ENCODE measurements at places on chromosomes 11 and 22.

GRCh38 chr22:30373331-30374325 lies 13.6 kb downstream of the RNF215 start:
- no peak for DNase-seq

DNA sequence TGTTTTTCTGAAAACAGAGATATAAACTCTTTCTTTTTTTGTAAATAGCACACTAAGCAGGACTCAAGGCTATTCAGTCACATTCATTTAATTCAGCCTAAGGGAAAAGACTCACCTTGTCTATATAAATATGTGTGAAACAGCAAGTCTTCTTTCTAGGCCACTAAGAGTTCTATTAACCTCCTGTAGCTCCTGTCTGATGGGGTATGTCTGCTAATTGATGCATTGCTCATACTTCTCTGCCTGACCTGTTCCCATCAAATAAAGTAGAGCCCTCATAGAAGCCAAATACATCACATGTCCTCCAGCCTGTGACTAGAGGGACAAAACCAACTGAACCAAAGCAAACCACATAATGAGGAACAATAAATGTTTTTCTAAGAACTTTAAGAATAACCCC lies 68.2 kb downstream of the MSANTD4 start:
- DNase-seq, result no peak

DNA sequence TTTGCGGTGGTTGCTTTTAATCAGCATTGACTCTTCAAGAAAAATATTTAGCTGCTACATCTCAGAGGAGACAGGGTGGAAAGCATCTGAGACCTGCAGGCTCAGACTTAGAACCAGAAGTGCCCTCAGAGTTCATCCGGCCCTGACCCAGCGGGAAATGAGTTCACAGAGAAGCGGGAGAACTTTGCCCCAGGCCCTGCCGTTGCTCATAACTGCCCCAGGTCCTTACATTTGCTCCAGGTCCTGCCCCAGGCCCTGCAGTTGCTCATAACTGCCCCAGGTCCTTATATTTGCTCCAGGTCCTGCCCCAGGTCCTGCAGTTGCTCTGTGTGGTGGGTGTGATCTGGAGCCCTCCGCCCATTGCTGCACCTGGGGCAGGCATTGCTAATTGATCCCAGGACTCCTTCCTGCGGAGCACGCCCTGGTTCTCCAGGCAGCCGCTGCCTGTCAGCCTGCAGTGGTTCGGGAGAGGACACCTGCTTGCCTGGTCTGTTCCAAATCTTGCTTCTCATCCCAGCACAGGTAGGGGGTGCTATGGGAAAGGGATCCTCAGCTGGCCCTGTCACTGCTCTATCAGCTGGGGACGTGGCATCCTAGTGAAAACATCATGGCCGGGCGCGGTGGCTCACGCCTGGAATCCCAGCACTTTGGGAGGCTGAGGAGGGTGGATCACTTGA lies 58.1 kb upstream of the PPP6R3 start:
- no peak for DNase-seq

GRCh38 chr22:47563406-47564157 lies 801.1 kb downstream of the TBC1D22A start:
- peak; percentile 28 for DNase-seq

- DNase-seq, result no peak
Measured at GRCh38 chr11:47398011-47398410, 10.4 kb upstream of the SLC39A13 start.

- peak; percentile 83 for DNase-seq
Measured at GRCh38 chr11:122981388-122982264, at the start of gene BSX. Gene BSX (minus strand): TSS chr11:122981834. CDS start chr11:122981671, 163 bp downstream.

GRCh38 chr11:115659061-115659963 lies 155.1 kb upstream of the CADM1 start:
- no peak for DNase-seq

- no peak for DNase-seq
Measured at GRCh38 chr22:17875156-17875555, 100.9 kb upstream of the BID start.

- DNase-seq, result no peak
Measured at GRCh38 chr11:82216927-82217570, 516.6 kb downstream of the FAM181B start.

GRCh38 chr11:34910817-34911216 lies 5.4 kb downstream of the APIP start:
- DNase-seq, result no peak

GRCh38 chr11:128405714-128406662 lies 181.4 kb downstream of the ETS1 start:
- no peak for DNase-seq

- peak; percentile 45 for DNase-seq
Measured at GRCh38 chr11:65210748-65211147, 29.0 kb downstream of the CAPN1 start.
